Stimulated activated CD4-positive, alpha-beta T cell treated with anti-CD3 and anti-CD28 coated beads, Interleukin-15, amount 100 ng/mL, for 1 hour (primary cell): ENCODE measurements at places on chromosomes 7 and 10.

- no peak for DNase-seq
These were observed 184.7 kb downstream of the DOCK4 start for GRCh38 chr7:112021379-112022044.

DNA sequence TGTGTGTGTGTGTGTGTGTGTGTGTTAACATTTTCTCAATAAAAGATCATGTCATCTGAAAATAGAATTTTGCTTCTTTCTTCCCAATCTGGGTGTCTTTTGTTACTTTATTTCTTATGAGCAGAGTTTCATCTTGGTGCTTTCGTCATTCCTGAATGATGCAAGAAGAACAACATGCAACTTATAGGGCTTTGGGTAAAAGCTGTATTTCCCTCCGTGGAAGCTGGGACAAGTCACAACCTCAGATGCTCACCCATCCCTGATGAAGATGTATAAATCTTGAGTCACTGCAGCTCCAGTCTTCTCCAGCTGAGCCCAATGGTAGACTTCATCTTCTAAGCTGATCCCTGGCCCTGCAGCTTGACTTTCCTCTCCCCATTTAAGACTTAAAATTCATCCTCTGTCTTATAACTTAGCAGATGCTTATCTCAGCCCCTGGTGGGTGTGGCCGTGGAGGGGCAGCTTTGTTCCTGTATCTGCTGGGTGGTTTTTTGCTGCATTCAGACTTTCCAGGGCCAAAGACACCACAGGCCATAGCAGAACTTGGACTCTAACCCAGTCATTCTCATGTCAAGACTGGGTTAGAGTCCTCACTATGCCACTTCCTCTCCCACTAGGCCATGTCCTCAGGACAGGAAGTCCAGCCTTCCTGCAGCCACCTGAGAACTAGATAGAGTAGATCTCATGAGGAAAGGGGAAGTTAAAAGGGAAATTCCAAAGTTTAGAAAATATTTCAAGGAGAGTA lies 356.4 kb downstream of the TNS3 start:
- no peak for DNase-seq

GRCh38 chr10:43214956-43215561 lies 51.8 kb downstream of the RASGEF1A start:
- DNase-seq = no peak

GRCh38 chr7:77685233-77685632 lies 11.0 kb upstream of the RSBN1L start:
- no peak for DNase-seq

DNA sequence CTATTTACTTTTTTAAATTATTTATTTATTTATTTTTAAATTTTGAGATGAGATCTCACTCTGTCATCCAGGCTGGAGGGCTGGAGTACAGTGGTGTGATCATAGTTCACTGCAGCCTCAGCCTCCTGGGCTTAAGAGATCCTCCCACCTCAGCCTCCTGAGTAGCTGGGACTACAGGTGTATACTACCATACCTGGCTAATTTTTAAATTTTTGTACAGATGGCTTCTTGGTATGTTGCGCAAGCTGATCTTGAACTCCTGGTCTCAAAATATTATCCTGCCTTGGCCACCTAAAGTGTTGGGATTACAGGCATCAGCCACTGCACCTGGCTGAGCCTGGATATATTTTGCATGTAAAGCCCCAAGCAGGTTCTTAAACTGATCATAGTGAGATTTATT lies 7.6 kb downstream of the CHST12 start:
- DNase-seq = no peak

DNA sequence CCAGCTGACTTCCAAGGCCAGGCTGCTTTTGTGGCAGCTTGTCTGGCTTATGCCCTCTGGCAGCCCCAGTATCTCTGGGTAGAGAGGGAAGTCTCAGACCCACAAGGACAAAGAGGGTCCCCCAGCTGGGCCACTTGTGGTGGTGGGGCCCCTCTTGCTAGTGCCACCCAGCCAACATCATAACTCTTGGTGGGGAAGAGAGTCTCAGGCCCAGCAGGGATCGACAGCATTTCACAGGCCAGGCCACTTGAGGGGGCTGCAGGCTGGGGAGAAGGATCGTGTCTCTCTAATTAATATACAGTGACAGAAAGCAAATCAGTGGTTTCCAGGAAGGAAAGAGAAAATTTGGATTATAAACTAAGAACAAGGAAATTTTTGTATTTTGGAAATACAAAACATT lies 76.0 kb downstream of the TYW1B start:
- DNase-seq = no peak

DNA sequence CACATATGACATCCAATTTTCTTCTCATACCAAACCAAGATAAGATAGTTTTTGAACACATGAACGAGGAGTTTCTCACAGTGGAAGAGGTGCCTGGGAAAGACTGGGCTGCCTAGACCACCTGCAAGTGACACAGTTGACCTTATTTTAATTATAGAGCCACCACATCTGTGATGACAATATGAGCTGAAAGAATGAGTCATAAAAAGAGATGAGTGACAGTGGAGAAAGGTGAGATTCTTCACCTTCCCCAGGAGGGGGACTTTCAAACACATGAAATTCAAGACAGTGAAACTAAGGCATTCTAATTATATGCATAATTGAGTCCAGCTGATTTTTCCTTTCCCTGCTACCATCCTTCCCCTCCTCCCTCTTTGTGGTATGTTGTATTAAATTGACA lies 475.5 kb downstream of the NXPH1 start:
- DNase-seq = no peak

GRCh38 chr7:22016507-22016906 lies 70.8 kb upstream of the CDCA7L start:
- DNase-seq = no peak

GRCh38 chr10:21495002-21495751 lies 30.3 kb downstream of the SKIDA1 start:
- no peak for DNase-seq
